ENCODE measurements at places on chromosomes 16 and 17.

DNA sequence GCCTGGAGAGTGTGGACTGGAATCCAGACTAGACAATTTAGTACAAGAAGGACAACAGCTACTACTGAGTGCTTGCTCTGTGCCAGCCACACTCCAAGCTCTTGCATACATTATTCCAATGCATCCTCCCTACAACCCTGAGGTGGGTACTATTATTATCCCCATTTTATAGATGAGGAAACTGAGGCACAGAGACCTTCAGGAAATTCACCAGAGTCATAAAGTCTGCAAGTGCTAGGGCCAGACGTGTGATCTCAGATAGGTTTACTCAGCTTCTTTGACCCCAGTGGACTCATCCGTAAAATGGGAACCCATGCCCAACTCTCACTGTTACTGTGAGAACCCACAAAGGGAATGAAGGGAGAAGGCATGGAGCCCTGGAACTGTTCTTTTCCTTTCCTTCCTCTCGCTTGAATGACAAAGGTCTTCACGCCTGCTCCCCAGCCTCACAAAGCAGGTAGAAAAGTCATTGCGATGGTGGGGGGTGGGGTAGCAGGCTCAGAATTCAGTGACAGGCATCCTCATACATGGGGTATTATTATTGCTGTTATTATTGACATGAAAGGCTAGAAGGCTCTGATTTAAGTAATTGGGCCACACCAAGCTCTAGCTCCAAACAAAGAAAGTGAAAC lies 160.0 kb downstream of the ZNF423 start:
- DNase-seq, result no peak

- DNase-seq, result no peak
These were observed 26.5 kb upstream of the CRHR1 start for GRCh38 chr17:45757431-45758218.

DNA sequence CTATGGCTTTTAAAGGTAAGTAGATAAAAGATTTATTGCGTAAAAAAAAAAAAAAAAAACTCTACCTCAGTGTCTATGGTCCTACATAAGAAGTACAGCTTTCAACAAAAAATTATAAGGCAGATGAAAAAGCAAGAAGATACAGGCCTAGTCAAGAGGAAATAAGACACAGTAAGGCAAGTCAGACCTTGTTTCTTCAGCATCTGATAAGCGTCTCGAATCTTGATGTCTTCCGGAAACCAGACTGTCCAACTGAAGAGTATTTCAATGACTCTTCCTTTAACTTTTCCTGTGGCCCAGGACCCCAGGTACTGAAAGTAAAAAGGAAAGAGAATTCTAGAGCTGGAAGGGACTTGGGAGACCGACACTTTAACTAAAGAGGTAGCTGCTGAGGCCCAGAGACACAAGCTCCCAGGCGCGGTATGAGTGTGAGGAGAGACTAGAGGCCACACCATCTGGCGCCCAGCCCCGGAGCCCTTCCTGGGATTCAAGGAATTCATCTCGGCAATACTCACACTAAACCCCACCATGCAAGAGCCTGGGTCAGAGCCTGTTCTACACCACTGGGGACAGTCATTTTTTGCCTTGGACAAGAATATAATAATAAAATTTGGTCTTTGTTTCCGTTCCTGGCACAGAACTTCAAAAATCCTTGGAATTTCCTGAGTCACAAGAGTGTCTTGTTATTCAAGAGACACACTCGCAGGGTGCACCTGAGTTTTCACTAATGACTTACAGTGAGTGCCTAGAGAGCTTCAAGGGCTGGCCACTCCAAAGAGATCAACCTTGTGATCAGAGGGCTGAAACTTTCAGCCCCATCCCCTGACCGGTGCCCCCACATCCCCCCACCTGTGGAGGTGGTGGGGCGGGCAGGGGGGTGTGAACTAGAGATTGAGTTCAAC lies 18.6 kb downstream of the GGA2 start:
- no peak for DNase-seq

DNA sequence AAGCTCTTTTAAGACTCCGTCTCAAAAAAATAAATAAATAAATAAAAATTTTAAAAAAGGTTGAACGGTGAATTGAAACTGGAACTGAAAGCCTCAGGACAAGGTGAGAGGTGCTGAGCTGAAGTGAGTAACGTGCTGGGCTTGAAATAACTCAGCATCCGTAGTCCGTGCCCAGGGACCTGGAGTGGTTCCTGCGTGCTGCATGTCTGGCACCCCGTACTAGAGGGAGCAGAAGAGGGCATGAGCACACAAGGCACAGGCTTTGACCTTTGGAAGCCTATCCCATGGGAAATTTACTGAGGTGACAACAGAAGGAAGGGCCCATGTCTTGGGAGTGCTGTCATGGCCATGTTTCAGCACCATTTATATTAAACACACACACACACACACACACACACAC lies 4.5 kb upstream of the MEIOB start:
- DNase-seq, result no peak

- no peak for DNase-seq
These were observed 9.0 kb downstream of the TMEM11 start for GRCh38 chr17:21204935-21205334.

Measured in stimulated activated CD8-positive, alpha-beta memory T cell treated with anti-CD3 and anti-CD28 coated beads, Interleukin-2, amount 100 ng/mL, for 1 hour (primary cell).